ENCODE measurements at places on chromosomes 3 and 15.

DNA sequence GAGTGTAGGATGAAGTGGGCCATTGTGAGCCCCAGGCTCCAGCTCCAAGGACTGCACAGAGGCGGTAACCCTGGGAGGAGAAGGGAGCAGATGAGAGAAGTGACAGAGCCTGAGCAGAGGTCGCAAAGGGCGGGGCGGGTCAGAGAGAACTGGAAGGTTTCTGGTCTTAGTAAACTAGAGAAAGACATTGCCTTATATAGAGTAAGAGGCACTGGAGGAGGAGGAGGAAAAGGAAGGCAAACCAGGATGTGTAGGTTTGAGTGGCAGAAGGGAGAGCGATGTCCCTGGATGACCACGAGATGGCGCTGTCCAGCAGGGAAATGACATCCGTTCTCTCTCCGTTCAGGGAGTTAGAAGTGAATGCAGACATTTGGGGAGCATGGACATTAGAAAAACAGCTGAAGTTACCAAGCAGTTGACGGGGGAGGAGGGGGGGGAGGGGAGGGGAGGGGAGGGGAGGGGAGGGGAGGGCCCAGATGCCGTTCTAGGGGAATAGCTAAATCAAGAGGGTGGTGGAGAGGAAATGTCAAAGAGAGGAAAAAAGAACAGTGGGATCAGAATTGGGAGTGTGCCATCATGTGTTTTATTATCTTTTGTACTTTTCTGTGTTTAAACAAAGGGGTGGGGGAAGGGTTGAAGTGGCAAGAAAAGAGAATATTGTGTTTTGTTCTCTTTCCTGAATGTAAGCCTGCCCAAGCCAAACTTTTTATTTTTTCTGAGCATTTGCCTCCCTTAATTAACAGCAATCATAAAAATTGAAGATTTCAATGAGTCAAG, 48.8 kb downstream of the STARD5 start:
- peak; percentile 63 for DNase-seq

DNA sequence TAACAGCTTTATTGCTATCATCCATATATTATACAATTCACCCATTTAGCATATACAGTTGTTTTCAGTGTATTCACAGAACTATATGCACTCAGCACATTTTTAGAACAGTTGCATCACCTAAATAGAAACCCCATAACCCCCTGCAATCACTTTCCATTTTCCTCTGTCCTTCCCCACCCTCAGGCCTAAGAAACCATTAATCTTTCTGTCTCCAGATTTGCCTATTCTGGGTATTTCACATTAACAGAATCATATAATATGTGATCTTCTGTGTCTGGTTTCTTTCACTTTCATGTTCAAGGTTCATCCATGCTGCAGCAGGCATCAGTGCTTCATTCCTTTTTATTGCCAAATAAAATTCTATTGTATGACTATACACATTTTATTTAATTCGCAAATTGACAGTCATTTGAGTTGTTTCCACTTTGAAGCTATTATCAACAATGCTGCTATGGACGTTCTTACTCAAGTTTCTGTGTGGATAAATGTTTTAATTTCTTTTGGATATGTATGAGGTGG, 39.8 kb downstream of the ADAMTS17 start:
- DNase-seq: no peak

DNA sequence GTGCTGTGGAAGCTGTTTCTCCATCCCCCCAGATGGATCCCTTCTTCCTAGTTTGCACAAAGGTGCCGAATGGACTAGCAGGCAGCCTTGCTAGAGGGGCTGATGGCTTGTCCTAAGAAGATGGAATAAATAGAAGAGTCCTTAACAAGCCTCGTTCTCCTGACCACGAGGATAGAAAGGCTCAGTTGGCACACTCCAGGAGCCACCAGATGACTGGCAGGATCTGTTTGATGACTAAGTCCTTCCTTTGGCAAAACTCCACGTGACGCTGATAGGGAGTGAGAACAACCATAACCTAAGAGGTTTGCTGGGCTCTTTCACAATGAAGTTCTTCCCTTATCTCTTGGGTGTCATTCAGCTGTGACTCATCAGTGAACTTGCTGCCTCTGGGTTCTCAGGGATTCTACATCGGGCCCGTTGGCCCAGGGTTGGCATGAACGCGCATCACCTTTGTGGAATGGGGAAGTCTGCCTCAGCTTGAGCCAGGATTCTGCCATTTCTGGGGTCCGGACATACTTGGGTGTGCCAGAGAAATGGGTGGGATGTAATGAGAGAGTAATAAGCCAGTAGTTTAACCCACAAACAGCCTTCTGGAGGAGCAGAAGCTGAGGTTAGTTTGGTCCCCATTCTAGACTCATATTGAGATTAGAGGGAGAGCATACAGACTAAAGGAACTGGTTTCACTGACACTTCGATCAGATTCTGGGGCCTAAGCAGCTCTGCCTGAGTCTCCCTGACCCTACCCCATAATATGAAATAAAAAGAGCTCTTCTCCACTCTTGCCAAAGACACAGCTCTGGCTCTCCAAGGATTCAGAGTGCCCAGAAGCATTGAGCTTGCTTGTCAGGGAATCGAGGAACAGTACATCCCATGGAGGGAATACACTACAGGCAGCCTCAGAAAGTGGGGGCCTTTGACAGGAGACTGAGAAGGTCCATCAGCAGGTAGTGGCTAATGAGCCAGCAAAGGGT, 2.0 kb upstream of the MELTF start:
- DNase-seq: peak; percentile 96

- peak; percentile 90 for DNase-seq
These were observed 33.4 kb downstream of the MYO1E start for GRCh38 chr15:59339252-59339672.

Measured in HepG2 (cell line).